NCI-H1092 treated with DMSO at 0.1 percent for 48 hours (cell line): ENCODE measurements at places on chromosomes 11 and 22.

GRCh38 chr11:93274851-93275250, 55.7 kb upstream of the DEUP1 start:
- DNase-seq: no peak

DNA sequence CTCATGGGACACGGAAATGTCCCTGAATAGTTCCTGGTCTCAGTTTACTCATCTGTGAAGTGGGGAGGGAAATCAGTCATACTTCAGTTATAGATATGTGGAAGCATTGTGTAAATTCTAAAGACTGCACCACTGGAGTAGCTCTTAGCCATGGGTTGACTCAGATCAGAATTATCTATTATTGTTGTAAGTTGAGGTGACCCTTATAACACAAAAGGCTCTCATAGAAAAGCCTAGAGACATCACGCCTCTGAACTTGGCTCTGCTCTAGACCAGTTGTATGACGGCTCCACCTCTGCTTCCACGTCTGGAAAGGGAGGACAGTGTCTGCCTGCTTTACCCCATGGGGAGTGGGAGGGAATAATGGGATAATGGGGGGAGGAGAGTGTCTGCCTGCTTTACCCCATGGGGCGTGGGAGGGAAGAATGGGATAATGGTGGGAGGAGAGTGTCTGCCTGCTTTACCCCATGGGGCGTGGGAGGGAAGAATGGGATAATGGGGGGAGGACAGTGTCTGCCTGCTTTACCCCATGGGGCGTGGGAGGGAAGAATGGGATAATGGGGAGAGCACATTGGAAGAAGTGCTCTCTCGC, 98.2 kb downstream of the AMOTL1 start:
- DNase-seq: no peak

GRCh38 chr11:123206791-123207434, 11.9 kb upstream of the CLMP start:
- DNase-seq: no peak

DNA sequence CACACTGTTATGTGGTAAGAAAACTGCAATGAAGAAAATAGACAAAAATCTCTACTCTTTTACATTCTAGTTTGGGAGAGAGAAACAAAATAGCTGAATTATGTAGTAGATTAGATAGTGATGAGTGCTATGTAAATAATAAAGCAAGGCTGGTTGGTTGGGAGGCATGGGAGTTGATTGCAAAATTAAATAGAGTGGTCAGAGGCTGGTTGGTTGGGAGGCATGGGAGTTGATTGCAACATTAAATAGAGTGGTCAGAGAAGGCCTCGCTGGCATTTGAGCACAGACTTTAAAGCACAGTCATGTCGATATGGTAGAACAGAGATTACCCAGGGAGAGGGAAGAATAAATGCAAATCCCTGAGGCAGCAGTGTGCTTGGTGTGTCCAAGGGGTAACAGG, 22.4 kb downstream of the SIK2 start:
- no peak for DNase-seq

GRCh38 chr11:232783-233565, 3.2 kb downstream of the SIRT3 start:
- DNase-seq: no peak

DNA sequence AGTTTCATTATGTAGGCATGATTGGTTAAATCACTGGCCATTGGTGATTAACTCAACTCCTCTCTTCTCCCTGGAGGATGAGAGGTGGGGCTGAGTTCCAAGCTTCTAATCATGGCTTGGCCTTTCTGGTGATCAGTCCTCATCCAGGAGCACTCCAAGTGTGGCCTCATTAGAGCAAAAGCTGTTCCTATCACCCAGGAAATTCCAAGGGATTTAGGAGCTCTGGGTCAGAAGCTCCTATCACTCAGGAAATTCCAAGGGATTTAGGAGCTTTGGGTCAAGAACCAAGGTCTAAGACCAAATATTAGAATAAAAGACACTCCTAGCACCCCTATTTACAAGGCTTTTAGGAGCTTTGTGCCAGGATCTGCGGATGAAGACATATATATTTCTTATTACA, 168.0 kb upstream of the BDNF start:
- no peak for DNase-seq

DNA sequence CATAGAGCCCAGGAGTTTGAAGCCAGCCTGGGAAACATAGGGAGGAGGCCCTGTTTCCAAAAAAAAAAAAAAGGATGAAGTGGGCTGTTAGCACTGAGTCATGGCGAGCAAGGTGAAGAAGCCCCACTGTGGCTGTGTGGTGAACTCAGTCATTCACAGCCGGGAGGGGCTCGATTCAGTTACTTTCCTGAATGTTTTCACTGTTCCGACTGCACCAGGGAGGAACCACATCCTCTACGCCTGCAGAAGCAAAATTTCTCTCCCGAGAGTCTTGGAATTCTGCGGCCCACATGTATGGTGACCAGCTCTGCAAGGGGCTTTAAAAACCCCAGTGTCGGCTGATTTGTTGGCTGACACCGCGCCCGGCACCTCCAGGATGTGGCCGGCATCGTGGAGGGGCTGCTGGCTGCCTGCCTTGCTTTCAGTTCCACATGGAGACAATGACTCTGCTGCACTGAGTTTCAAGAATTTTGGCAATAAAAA, 27.8 kb upstream of the GRAMD4 start:
- no peak for DNase-seq

DNA sequence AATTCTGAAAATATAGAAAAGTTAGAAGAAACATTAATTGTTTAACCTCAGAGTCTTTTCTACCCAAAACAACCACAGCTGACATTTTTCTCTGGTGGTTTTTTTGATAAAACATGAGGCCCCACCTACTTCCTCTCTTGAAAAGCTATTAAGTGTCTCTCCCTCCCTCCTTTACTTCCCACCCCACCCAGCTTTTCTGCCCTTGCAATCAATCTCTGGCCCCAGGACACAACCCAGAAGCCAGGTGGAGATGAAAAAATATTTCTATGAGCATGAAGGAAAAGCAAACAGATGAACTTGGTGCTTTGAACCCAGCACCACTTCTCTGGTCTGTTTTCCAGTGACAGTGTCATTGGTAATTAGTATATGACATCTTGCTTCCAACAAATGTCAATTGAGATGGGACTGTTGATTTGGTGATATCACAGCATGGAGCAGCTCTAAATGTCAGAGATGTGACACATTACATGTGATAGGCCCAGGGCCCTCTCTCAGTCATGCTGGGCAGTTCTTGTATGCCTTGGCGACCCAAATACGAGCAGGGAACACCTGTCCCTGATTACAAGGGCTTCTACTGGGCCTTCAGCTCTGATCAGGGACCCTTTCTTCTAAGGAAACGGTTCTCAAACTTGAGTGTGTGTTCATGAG, 23.9 kb upstream of the TMPRSS13 start:
- DNase-seq: no peak
